Stimulated activated CD4-positive, alpha-beta T cell treated with anti-CD3 and anti-CD28 coated beads, Interleukin-1b, Interleukin-23, amount 100 ng/mL, for 1 hour (primary cell): ENCODE measurements at places on chromosomes 5 and 9.

DNA sequence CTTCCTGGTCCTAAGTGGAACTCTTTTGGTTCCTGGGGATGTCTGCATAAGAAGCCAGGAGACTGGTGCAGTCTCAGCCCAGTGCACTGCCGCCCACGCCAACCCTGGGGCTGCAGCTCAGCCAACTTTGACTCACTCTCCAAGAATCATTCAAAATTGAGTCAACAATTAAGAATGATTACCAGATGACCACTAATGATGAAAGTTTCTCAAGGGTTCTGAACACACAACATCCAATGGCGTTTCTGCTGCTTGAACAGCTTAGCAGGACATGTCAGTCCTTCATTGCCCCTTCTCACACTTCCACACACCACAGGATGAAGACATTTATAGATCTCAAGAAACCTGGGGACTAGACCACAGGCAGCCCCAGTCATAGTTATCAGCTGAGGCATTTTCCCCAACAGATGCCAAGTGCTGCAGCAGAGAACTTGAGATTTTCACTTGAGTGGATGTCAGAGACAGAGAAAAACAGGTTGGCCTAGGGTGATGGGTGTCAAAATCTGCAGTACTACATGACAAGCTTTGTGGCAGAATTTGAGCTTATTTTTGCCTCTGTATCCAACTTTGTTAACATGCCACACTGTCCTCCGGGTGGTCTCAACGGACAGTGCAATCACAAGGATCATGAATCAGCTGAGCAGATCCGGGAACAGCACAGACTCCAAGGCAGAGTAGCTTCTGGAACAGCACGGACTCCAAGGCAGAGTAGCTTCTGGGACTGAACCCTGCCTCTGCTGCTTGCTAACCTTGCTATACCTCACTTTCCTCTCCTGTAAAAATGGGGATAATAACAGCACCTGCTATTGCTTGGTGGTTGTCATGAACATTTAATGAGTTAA lies 356.1 kb downstream of the SPOCK1 start:
- DNase-seq: no peak

DNA sequence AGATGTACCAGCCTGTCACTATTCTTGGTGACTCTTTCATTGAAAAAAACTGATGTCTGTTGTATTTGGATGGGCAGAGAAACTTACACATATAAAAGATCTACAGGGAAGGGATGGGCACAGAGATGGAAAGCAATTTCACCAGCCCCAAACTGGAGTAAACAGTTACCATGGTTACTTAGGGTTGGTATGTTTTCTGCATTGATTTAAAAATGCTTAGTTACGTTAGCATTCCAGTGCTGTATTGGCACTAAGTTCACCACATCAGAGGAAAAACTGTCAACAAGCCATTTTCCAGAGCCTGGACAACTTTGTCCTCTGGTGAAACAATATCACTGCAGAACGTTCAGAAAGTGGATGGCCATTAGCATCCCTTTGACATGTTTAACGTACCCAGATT lies 28.0 kb downstream of the MARCHF3 start:
- DNase-seq: no peak

DNA sequence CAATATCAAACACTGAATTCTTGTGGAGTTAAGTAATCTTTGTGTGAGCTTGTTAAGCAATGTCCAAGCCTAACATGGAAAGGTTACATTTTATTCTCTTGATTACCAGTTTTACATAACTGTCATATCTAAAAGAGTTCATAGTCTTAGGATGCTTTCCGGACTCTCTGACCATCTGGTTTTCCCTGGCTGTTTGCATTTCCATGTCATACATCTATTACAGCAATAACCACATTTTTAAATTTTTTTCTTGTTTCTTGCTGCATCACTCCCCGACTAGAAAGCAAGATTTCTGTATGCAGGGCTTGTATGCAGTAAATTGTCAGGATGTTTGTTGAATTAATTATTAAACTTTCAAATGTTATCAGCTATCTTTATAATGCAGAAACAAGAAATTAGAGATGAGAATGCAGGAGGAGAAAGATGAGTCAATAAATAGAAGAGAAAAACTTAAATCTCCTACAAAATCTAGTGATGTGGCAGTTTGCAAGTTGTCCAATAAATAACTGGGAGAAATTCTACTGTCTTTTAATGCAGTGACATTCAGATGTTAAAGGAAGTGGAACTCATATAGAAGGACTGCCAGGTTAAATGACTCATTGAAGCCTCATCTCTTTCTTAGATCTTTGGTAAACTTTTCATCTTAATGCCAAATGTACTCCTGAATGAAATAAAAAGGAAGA lies 179.6 kb upstream of the SGCD start:
- no peak for DNase-seq

- no peak for DNase-seq
Observed at GRCh38 chr9:117488659-117489058, 73.8 kb upstream of the ASTN2 start.

DNA sequence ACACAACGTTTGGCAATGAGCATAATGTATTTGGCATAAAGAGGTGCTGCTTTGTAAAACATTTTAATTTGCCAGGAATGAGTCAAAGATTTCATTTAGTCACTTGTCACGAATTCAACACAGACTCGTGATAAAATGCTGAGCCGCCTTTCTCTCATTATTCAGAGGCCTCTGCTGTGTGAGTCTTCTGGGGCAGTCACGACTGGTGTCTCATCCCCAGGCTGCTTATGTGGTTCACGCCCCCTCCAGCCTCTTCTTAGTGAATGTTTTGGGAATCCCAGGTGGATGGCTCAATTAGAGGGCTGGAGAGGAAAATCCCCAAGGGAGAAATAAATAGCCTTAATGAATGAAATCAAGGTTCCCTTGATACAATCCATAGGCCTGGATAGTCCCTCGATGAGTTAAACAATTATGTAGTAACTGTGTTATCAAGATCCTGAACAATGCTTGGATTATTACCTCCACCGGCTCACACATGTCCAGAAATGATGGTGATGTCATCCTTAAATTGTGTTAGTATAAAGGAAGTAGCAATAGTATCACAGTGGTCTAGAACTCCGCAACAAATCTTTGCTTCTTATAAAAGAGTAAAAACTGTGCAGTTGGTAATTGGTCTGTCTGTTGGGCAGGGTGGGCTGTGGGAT lies 192.1 kb upstream of the ADAMTS16 start:
- DNase-seq: no peak

- DNase-seq: no peak
Observed at GRCh38 chr5:58834242-58835225, 251.7 kb downstream of the RAB3C start.

DNA sequence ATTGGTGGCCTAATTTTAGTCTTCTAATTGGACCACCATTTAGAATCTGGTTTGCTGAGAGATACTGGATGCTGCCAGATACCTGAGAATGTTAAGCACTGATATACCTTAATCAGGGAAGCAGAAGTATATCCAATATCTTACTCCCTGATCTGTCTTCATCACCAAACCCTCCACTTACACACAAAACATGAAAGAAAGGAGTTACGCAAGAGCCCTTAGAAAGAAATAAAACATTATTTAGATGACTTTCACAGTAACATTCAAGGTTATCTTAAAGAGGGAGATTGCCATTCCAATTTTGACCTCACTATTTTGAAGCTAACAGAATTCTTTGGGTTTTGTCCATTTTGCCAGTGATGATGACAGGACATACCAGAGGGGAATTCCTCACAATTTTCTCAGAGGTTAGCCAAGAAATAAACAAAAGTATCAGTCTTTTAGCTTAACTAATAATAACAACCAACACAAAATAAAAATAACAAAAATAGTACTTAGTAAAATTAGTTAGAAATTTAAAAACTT lies 496.1 kb downstream of the NFIB start:
- no peak for DNase-seq

DNA sequence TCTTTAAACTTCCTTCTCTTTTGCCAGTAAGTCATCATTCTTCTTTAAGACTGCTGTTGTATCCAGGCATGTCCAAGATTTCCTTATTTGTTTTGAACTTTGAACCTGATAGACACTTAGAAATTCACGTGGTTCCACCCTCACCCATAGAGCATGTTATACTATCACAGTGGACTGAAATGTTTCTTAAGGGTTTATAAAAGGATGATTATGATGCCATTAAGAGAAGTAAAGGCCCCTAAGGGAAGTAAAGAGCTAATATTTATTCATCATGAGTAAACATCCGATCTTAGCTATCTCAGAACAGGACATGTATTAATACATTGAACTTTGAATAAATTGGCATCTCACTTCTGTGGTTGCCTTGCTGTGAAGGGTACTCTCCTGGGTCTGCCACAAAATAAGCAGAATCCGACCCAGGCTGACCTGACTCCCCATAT lies 49.8 kb downstream of the PRKACG start:
- DNase-seq: no peak

- DNase-seq: no peak
Observed at GRCh38 chr9:114434878-114435311, 47.1 kb upstream of the AKNA start.

GRCh38 chr9:29556746-29557145 lies 1983.5 kb upstream of the C9orf72 start:
- DNase-seq: no peak

- DNase-seq: no peak
Observed at GRCh38 chr9:81372628-81373191, 316.6 kb downstream of the TLE1 start.

GRCh38 chr5:67827541-67827940 lies 388.0 kb upstream of the PIK3R1 start:
- no peak for DNase-seq

- no peak for DNase-seq
Observed at GRCh38 chr5:90571147-90571773, 12.7 kb downstream of the ADGRV1 start.
